IPS DF 6.9 (cell line): ENCODE measurements at places on chromosomes 3 and 15.
A peak's percentile ranks its signal among the peaks of the same experiment; 100 is the strongest.

GRCh38 chr15:22780267-22780666 lies 6.2 kb upstream of the NIPA1 start:
- H3K4me1 ChIP-seq: no peaks in the 10 kb centered on the region
- no peak overlapping the region for H3K27ac ChIP-seq
- H3K4me3 ChIP-seq: no peak overlapping the region
- H3K36me3 ChIP-seq: no peaks in the 10 kb centered on the region
- no peak for DNase-seq

DNA sequence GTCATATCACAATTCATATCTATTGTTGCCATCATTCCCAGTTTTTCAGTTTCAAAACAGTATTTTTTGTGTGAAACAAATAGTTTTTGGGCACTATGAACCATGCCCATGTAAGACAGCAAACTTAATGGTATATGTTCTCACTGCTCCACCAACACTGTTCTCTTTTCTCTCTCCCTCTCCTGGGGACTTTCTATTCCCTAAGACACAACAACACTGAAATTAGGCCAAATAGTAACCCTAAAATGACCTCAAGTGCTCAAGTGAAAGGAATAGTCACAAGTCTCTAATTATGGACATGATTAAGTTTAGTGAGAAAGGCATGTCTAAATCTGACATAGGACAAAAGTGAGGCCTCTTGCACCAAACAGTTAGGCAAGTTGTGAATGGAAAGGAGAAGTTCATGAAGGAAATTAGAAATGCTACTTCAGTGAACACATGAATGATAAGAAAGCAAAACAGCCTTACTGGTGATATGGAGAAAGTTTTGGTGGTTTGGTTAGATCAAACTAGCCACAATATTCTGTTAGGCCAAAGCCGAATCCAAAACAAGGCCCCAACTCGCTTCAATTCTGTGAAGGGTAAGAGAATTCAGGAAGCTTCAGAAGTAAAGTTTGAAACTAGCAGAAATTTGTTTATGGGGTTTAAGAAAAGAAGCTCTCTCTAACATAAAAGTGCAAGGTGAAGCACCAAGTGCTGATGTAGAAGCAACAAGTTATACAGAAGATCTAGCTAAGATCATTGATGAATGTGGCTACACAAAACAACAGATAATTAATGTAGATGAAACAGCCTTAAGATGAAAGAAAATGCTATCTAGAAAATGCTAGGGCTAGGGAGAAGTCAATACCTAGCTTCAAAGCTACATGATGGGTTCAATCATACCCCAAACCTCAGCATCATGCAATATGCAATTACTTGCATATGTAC lies 104.2 kb downstream of the CBLB start:
- no peak overlapping the region for H3K4me3 ChIP-seq
- no peaks in the 10 kb centered on the region for H3K36me3 ChIP-seq
- no peak overlapping the region for H3K27ac ChIP-seq
- DNase-seq: no peak

GRCh38 chr15:51160484-51160883 lies 65.8 kb upstream of the TNFAIP8L3 start:
- no peak overlapping the region for H3K27ac ChIP-seq
- no peak for DNase-seq
- no peak overlapping the region for H3K4me3 ChIP-seq
- no peaks in the 10 kb centered on the region for H3K27me3 ChIP-seq

DNA sequence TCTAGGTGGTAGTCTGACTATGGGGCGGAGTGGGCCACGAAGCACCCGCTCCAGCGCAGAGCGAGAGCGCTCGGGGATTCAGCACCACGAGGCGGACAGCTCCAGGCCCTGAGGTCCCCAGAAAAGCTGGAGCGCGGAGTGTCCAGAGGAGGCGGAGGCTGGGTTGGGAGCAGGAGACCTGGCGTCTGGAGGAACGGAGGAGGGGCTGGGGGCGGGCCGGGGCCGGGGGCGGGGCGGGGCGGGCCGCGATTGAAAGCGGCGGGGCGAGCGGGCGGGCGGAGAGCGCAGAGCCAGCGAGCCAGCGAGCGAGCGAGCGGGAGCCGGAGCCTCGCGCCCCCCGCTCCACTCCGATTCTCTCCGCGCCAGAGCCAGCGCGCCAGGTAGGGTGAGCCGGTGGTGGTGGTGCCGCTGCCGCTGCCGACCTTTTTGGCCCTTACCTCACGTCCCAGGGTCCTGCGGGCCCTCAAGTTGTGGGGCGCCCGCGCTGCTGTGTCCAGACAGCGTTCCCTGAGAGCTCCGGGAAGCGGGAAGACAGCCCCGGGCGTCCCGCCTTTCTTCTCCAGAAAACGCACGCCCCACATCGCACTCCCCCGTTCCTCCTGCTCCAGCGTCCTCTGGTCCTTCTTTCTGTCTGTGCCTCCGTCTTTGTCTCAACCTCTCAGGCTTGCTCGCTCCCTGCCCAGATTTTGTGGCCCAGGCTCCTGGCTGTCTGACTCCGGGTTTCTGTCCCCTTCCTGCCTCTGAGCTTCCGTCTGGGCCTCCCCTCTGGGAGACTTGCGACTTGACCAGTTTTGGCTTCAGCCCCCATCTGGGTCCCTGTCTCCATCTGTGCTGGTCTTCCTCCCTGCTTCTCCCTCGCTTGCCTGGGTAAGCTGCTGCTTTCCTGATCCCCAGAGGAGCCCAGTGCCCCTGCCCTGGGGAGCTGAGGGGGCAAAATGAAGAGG lies at the start of gene GRM2:
Gene GRM2 (plus strand): TSS at position 281 of the 944 bp plus-strand sequence. CDS start 1,916 bp downstream, outside the sequence.
- H3K4me3 ChIP-seq: peak within 1 kb of the TSS; percentile 54; the same call in 1 of the 2 replicates
- no peak within 1 kb of the TSS for H3K27ac ChIP-seq
- H3K36me3 ChIP-seq: no peaks in the 10 kb centered on the region
- DNase-seq: peak; percentile 61
- peaks cover 13% of the 10 kb centered on the region for H3K27me3 ChIP-seq
- H3K4me1 ChIP-seq: peaks cover 4% of the 10 kb centered on the region

DNA sequence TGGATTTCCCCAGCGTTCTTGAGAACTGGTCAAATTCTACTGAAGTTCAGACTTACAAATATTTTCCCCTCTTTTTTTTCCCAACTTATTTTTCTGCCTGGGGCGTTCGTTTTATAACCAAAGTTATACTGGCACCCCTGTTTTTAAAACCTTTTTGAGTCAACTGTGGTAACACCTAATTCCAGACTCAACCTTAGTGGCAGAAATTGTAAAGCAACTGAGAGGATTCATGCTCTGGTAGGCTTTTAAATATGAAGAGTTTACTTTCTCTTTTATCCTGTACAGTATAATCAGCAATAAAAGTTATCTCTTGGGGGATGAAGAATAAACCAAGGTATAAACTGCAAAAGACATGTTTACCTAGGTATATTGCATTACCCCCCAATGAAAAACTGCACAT lies 2.3 kb downstream of the IL5RA start:
- no peak for DNase-seq
- no peaks in the 10 kb centered on the region for H3K36me3 ChIP-seq
- H3K27ac ChIP-seq: no peak overlapping the region
- H3K4me1 ChIP-seq: no peaks in the 10 kb centered on the region
- H3K27me3 ChIP-seq: no peaks in the 10 kb centered on the region
